ENCODE measurements at places on chromosomes 4 and X.

DNA sequence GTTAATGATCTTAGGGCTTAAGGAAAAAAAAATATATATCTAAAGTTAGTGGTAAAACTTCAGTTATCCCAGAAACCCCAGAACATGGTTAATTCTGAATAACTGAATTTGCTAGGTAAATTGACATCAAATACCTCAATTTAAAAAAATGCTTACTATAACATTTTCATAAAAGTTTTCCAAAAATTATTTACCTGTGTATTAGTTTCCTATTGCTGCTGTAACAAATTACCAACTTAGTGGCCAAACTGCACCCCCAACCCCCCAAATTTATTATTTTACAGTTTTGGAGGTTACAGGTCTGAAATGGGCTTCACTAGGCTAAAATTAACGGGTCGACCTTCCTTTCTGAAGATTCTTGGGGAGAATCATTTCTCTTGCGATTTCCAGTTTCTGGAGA is 95.2 kb downstream of the PDLIM5 start:
- no peak for DNase-seq

- no peak for DNase-seq
Measured at GRCh38 chr4:55082756-55083155, 42.6 kb downstream of the KDR start.

GRCh38 chr4:24871210-24871609 is 41.6 kb downstream of the CCDC149 start:
- DNase-seq: no peak

DNA sequence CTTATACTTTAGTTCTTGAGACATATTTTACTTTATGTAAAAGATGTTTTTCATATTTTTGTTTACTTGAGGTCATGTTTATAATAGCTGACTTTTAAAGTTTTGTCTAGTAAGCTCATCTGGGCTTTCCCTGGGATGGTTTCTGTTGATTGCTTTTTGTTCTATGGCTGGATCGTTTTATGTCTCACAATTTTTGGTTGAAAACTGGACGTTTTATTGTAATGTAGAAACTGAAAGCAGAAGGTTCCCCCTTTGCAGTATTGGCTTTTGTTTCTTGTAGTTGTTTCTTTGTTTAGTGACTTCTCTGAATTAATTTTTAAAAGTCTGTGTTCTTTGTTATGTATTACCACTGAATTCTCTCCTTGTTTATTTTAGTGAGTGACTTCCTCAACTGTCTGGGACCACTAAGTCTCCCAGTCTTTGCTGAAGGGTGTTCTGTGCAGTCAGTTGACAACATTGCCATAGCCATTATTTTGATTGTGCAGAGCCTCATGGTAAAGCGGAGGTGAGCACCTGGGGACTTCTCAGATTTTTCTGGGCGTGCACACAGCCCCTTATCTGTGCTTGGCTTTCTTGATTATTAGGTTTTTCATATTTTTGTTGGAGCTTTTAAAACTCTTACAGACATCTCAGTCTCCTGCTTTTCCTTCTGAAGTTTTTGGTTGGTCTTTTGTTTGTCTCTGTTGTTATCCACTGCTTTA is 31.0 kb downstream of the KDM6A start:
- no peak for DNase-seq

DNA sequence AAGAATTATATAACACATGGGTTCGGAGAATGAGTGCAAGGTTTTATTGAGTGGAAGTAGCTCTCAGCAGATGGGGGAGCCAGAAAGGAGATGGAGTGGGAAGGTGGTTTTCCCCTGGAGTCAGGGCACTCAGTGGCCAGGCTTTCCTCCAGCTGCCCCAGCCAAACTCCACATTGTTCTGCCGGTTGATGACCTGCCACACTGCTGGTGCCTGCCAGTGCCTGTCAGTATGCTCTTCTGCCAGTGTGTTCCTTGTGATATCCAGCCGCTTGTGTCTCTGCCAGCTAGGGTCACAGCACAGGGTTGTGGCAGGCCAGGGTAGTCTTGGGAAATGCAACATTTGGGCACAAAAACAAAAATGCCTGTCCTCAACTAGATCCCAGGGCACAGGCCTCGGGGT is 604.8 kb upstream of the TECRL start:
- DNase-seq: no peak

DNA sequence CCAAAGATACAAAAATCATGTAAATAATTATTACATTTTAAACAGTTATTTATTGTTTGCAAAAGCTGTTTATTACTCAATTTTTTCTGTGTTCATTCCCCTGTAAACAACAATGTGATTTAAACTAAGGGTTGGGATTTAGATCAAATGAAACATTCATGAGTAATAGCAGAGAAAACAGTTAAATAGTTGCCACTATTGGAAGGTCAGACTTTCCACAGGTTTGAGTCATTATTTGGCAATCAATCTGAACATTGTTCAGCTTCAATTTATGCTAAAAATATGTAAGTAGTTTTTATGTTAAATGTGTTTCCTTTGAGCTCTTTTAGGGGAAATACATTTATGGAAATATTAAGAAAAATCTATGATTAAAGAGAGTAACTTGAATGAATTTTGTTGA is 144.9 kb downstream of the STIM2 start:
- no peak for DNase-seq

DNA sequence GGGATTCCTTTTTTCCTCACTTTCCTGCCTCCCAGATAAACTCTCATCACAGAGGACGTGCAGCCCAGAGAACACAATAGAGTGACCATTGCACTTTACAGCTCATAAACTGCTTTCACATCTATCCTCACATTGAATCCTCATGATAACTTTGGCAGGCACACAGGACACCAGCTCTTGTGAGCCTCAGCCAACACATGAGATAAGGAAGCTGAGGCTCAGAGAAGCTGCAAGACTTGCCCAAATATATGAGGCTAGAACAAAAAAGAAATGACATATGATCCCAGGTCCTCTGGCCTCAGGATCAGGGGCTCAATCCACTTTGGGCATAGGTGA is 85.0 kb upstream of the CPEB2 start:
- DNase-seq: no peak

- DNase-seq: no peak
Measured at GRCh38 chrX:53188763-53189162, 36.2 kb downstream of the KDM5C start.

DNA sequence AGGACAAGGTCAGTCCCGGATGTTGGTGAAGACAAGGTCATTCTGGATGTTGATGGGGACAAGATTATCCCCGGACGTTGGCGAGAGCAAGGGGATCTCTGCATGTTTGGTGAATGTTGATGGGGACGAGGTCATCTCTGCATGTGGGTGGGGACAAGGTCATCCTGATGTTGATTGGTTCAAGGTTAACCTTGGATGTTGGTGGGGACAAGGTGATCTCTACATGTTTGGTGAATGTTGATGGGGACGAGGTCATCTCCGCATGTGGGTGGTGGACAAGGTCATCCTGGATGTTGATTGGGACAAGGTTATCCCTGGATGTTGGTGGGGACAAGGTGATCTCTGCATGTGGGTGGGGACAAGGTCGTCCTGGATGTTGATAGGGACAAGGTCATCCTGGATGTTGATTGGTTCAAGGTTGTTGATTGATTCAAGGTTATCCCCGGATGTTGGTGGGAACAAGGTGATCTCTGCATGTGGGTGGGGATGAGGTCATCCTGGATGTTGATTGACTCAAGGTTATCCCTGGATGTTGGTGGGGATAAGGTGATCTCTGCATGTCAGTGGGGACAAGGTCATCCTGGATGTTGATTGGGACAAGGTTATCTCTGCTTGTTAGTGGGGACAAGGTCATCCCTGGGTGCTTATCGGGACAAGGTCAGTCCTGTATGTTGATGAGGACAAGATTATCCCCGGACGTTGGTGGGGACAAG is 28.8 kb upstream of the PLCXD1 start:
- DNase-seq: no peak

- no peak for DNase-seq
Measured at GRCh38 chr4:104930298-104930697, 216.4 kb upstream of the TET2 start.

DNA sequence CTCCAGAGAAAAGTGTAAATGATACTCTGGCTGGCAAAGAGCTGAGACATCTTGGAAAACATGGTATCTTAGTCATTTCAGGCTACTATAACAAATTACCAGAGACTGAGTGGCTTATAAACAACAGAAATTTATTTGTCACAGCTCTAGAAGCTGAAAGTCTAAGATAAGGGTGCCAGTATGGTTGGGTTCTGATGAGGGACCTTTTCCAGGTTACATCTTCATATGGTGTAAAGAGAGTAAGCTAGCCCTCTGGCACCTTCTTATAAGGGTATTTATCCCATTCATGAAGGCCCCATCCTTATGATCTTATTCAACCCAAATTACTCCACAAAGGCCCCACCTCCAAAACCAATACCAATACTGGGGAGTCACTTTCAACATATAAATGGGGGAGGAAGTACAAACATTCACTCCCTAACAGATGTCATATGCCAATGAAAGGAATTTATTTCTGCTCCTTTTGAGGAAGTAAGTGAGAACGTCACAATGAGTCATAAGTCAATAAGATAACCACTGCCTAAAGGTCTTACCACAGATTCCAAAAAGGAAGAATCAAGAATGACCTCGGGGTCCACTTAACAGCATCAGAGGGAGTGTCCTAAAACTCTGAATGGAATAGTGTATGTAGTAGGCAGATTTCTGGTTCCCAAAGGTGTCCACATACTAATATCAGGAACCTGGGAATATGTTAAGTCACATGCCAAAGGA is 246.6 kb downstream of the OPHN1 start:
- DNase-seq: no peak
